Tibial artery (tissue), 4 donors: ENCODE measurements at places on chromosomes 4 and X.

DNA sequence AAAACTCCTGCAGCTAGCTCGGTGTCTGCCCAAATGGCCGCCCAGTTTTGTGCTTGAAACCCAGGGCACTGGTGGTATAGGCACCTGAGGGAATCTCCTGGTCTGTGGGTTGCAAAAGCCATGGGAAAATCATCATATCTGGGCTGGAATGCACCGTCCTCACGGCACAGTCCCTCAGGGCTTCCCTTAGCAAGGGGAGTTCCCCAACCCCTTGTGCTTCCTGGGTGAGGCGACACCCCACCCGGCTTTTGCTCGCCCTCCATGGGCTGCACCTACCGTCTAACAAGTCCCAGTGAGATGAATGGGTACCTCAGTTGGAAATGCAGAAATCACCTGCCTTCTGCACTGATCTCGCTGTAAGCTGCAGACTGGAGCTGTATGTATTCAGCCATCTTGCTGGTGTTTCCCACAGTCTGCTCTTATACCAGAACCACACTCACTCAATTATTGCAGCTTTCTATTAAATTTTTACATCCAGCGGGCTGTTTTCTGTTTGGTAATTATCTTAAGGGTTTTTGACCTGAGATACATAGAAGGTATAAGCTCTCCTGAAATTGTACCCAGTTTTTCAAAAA lies 36.7 kb upstream of the NPNT start:
- no peak for DNase-seq
- H3K4me3 ChIP-seq: no peak overlapping the region
- peaks cover 5% of the 10 kb centered on the region for H3K36me3 ChIP-seq
- no peaks in the 10 kb centered on the region for H3K27me3 ChIP-seq
- no peaks in the 10 kb centered on the region for H3K4me1 ChIP-seq
- no peak overlapping the region for H3K27ac ChIP-seq

DNA sequence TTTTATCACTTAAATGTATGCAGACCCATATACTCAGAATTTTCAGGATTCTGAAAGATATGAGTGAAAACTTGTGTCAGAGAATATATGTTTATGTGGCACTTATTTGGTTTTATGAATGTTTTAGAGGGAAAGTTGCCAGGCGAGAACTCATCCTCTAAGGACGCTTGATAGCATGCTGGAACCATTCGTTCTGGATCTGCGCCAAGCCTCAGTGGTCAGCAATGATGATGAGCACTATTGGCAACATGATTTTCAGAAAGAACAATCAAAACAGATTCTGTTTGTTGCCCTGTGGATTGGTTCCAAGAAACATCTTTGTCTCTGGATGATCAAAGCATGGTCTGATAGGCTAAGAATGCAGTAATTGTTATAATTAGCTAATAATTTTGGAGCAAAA lies 32.1 kb upstream of the RAPGEF2 start:
- no peak overlapping the region for H3K4me3 ChIP-seq
- no peaks in the 10 kb centered on the region for H3K36me3 ChIP-seq
- H3K4me1 ChIP-seq: no peaks in the 10 kb centered on the region
- no peak overlapping the region for H3K27ac ChIP-seq
- DNase-seq: no peak

DNA sequence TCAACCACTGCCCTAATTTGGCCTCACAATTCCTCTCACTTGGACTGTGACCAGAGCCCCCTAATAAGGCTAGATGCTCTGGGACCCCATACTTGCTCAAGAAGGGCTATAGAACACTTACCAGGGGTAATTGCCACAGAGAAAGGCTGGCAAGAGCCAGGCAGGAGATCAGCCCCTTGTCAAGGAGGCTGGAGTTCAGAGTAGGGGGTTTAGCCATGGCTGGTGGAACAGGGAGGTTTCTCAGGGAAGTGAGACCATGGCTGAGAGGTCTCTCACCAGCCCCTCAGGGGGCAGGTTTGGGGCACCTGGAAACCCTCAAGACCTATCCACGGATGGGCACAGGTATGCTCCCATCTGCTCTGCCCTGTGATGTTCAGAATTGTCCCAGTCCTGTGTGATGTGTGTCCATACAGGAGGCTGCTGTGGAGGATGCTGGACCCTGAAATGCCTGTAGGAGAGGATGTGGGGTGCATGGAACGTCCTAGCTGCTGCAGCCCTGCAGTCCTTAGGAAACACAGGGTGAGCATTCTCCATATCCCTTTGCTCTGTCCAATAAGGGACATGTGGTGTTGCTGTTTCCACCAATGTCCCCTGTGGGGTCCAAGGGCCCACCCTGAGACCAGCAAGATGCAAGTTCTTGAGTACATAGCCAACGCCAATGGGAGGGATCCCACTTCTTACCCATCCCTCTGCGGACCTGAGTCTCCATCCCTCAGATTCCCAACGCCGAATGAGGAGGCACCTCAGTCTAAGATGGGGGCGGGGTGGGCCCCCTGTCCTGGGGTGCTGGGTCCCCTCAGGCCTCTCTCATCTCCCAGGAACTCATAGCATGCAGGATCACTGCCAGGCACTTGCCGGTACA lies 16.4 kb upstream of the HSFX1 start:
- no peak overlapping the region for H3K4me3 ChIP-seq
- H3K4me1 ChIP-seq: no peaks in the 10 kb centered on the region
- no peak overlapping the region for H3K27ac ChIP-seq
- no peak for DNase-seq
- H3K36me3 ChIP-seq: no peaks in the 10 kb centered on the region
- H3K27me3 ChIP-seq: no peaks in the 10 kb centered on the region

- H3K4me3 ChIP-seq: no peak overlapping the region
- no peak for DNase-seq
- H3K27me3 ChIP-seq: no peaks in the 10 kb centered on the region
- H3K27ac ChIP-seq: no peak overlapping the region
Observed at GRCh38 chr4:97627750-97628149, 515.5 kb downstream of the STPG2 start.

DNA sequence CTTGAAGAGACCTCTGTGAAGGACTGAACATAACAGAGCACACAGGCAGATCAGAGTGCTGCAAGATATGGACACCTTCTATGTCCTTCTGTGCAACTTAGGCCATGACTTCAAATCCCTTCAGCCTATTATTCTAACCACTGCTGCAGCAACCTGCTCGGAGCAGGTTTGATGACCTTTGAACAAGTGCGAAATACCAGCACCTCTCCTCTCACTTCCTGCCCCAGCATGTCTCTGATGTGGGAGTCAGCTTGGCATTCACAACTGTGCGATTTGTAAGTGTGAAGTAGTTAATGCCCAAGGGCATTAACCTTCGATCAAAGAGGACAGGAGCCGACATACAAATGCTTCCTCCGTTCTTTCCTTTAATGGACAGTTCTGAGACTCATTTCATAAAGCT lies 1.6 kb upstream of the EXOC1 start:
- DNase-seq: no peak
- H3K4me3 ChIP-seq: no peak overlapping the region
- no peaks in the 10 kb centered on the region for H3K27me3 ChIP-seq
- H3K27ac ChIP-seq: no peak overlapping the region
- no peaks in the 10 kb centered on the region for H3K36me3 ChIP-seq
- H3K4me1 ChIP-seq: peaks cover 18% of the 10 kb centered on the region

GRCh38 chrX:50497114-50497513 lies 26.5 kb upstream of the DGKK start:
- H3K4me1 ChIP-seq: no peaks in the 10 kb centered on the region
- H3K4me3 ChIP-seq: no peak overlapping the region
- H3K27ac ChIP-seq: no peak overlapping the region
- no peak for DNase-seq
- no peaks in the 10 kb centered on the region for H3K27me3 ChIP-seq
- no peaks in the 10 kb centered on the region for H3K36me3 ChIP-seq
